Activated CD8-positive, alpha-beta memory T cell treated with anti-CD3 and anti-CD28 coated beads for 4 hours (primary cell): ENCODE measurements at places on chromosomes 4 and X.

DNA sequence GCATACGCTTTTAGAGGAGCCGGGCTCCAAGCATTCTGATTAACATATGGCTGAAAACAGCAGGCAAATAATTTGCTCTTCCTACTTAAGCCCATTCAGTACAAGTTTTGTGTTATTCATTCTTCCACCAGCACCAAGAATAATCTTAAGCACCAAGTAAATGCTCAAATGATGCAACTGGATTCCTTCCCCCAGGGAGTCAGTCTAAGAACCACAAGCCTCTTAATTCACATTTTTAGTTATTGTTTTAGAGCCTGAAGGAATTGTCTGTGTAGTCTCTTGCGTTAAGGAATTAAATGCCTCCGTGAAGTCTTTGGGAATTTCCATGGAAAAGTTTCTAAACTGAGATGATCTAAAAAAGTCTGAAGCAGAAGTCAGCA is 61.5 kb upstream of the MAGEB2 start:
- no peak for DNase-seq

- no peak for DNase-seq
Measured at GRCh38 chrX:18151649-18152048, 69.0 kb downstream of the BEND2 start.

GRCh38 chr4:9808077-9808476 is 26.6 kb downstream of the DRD5 start:
- DNase-seq: no peak

DNA sequence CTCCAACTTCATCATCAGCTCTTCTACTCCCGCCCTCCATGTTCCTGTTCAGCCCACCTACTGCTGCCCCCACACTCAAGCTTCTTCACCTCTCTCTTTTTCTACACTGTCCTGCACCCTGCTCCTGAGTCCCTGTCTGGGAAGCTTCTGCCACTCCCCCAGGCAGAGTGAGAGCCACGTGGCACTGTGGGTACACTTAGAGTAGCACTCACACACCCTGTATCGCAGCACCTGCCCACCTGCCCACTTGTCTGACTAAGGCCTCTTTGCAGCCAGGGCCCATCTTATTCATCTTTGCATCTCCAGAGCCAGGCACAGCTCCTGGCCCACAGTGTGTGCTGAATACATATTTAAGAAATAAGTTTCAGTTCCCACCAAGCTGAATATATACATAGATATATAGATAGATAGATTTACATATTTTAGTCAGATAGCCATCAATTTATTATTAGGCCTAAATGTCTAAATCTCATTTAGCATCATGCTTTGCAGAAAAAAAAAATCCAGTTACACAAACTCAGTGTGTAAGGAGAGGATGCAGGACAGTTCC is 24.9 kb downstream of the CCDC149 start:
- no peak for DNase-seq

DNA sequence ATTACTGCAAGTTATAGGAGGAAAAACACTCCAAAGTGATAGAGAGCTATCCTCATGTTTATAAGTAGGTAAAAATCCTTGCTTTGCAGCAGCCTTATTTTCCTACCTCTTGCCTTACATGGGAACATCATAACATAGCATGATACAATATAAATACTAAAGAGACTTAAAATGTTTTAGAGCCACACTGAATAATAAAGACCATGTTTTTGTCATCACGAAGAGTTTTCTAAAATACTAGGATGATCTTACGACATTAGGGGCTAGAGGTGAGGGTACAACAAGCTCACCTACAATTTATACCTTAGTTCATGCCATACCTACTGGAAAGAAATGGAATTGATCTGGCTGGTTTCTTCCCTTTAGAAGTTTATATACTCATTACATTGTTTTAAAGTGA is 184.8 kb downstream of the FBXW7 start:
- DNase-seq: no peak

DNA sequence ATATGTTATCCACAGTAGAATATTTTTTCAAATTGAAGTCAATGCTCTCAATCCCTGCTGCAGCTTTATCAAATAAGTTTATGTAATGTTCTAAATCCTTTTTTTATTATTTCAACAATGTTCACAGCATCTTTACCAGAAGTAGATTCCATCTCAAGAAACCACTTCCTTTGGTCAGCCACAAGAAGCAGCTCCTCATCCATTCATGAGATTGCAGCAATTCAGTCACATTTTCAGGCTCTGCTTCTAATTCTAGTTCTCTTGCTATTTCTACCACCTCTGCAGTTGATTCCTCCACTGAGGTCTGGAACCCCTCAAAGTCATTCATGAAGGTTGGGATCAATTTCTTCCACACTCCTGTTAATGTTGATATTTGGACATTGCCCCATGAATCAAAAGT is 2301.3 kb upstream of the TENM3 start:
- DNase-seq: no peak

DNA sequence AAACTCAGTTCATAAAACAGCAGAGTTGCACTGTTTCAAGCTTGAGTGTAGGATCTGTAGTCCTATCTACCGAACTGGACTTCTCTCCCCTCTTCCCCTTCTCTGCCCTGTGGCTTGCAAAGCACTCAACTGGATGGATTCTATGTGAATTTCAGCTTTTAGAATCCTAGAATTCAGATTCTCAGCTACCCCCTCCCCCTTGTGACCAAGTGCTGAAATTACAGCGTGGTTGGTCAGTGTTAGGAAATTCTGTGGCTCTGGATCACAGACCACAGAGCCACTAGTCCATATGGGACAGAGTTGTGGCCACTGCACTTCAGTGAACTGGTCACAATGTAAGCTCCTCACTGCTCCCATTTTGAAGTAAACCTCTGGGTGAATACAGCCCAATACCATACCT is 64.6 kb upstream of the TRPC5 start:
- no peak for DNase-seq

DNA sequence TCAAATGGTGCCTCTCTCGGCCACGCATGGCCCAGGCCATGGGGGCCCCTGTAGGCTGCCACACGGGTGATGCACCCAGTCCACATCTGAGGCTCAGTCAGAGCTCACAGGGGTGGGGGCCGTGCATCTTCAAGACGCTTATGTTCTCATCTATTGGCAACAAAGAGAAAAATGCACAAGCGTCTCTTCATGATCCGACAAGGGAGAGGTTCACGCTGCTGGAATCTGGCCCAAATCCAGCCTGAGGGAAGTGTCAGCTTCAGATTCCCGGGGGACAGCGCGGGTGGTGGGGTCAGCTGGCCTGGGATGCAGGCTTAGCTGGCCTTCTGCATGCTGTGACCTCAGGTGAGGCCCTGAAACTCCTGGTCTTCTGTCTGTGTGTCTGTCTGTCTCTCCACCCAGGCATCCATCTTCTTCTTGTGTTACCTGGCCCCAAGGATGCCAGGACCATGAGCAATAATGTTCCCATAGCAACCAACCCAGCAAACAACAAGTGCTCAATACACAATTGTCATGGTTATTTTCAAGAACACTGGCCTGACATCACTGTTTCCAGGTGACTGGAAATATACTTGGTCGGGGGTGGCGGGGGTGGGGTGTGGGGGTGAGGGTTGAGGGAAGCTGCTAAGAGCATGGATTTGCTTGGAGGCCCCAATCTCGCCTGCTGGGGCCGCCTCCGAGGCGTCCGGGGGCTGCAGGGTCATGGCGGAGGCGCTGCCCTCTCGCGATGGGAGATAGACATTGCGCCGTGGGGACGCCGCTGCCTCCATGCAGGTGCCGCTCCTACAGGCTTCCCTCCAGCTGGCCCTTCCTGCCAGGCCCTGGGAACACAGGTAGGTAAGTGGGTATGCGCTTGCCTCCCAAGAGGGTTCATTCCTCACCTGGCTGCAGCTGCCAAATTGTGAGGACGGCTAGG is 48.3 kb downstream of the ABLIM2 start:
- no peak for DNase-seq

- no peak for DNase-seq
Measured at GRCh38 chr4:37188100-37188499, 56.4 kb upstream of the NWD2 start.

DNA sequence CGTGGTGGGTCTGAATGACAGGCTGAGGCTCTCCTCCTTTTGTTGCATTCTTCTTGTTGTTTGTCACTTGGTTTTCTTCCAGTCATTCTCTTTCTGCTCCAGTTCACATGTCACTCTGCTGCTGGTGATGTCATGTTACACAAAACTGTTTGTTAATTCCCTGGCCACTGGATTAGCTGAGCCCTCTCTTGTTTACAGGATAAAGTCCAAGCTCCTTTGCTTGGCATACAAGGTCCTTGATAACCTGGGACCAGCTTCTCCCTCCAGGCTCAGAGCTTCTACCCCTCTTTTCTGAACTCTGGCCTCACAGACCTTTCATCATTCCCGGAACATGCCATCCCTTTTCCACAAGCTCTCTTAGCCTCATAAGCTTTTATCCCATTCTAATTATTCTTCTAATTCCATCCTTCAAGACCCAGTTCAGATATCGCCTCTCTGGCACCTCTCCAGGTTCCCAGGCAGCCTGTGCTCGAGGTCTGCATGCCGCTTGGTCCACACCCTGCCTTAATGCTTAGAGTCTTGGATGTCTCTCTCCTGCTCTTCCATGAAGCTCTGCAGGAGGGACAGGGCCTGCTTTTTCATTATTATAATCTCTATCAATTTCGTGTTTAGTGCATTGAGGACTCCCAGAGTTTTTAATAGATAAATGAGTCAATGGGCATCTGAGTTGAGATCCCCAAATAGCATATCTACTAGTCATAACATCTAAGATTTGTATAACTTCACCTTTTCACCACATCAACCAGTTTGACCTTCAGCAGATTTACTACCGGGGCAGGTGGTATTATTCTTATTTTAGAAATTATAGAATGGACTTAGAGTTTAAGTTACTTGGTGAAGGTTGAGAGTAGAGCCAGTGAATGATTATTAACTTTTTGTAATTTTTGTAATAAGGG is 98.7 kb downstream of the TMEM131L start:
- no peak for DNase-seq

GRCh38 chrX:11409957-11410356 is 116.7 kb downstream of the AMELX start:
- no peak for DNase-seq

DNA sequence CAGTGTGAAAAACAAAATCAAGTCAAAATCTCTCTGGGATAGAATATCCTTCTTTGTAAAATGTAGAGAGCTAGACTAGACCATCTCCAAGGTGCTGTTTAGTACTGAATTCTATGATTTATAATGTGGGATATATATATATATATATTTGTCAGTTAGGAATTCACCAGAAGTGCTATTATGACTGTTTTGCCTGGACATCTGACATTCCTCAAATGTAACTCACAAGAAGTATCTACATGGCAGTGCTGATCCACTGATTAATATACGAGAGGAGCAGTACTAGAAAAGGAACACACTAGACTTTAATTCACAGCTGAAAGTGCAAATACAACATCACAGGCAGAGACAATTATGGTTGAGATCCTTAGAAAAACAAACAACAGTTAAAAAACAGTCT is 208.9 kb downstream of the GBA3 start:
- DNase-seq: no peak

DNA sequence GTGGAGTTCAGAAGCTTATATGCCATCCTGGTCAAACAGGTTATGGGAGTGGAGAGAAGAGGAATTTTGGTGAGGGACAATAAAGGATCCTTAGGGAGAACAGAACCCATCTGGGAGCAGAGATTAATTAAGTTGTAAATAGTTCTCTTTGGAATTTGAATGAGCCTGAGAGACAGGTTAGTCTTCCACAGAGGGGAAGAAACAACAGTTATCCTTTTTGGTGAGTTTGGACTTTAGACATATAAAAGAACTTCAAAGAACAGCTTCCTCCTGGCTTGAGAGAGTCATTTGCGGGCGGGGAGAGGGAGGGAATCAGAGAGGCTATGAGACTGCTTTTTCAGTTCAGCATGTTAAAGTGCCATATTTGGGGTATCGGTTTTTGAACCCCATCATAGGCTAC is 793.3 kb upstream of the MAGEB2 start:
- DNase-seq: no peak

GRCh38 chr4:26729027-26729426 is 131.6 kb upstream of the STIM2 start:
- no peak for DNase-seq

DNA sequence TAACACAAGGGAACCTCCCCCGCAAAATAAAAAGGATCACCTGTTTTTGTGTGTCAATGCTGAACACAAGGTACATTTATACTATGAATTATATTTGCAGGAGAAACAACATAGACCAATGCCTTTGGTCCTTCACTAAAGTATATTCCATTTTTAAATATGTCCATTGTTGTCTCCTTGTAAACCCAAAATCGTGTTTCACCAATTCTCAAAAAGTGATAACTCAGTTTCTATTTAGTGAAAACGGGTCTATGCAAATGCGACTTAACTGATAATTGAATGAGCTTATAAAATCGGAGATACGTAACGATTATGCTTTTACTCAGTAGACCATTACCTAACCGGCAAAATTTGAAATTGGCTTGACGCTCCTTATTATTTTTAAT is 2.1 kb downstream of the BRWD3 start:
- no peak for DNase-seq

GRCh38 chrX:48919947-48920717 is 1.3 kb upstream of the PIM2 start:
- no peak for DNase-seq

- DNase-seq: no peak
Measured at GRCh38 chr4:7647186-7647585, 212.5 kb upstream of the PSAPL1 start.

- DNase-seq: no peak
Measured at GRCh38 chr4:113884655-113885054, 94.8 kb downstream of the ARSJ start.

GRCh38 chr4:26020083-26020668 is 106.2 kb downstream of the SMIM20 start:
- DNase-seq: no peak

DNA sequence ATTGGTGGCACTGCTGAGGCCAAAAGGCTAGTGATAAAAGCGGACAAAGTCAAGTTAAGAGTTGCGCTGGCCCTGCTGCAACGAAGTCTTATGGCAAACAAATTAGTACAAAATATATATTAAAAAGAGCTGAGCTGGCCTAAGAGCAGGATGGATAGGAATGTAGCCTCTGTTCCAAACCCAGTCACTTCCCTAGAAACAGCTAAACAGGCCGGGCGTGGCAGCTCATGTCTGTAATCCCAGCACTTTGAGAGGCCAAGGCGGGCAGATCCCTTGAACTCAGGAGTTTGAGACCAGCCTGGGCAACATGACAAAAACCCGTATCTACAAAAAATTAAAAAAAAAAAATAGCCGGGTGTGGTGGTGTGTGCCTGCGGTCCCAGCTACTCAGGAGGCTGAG is 32.4 kb upstream of the UGDH start:
- no peak for DNase-seq

GRCh38 chrX:32116047-32116446 is 1044.2 kb upstream of the FTHL17 start:
- no peak for DNase-seq

- no peak for DNase-seq
Measured at GRCh38 chrX:67563469-67564448, 19.9 kb downstream of the AR start.

- no peak for DNase-seq
Measured at GRCh38 chr4:76626686-76627465, 191.8 kb downstream of the SHROOM3 start.

DNA sequence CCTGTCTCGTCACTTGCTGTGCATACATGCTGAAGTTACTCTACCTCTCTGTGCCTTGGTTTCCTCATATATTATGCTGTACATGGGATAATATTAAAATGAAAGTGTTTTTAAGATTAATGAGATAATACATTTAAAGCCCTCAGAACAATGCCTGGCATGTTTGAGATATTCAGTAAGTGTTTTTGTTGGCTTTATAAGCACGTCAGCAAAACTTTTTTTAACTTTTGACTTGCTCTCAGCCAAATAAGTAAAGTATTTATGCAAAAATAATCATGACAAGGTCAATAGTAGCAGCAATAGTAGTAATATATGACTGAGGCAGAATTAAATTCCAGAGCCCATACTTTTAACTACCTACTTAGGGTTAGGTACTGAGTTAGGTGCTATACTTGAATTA is 29.2 kb downstream of the LIMCH1 start:
- no peak for DNase-seq
